ENCODE measurements at places on chromosomes 12 and 14.

- no peak for DNase-seq
Measured at GRCh38 chr14:93146119-93146518, 30.4 kb upstream of the ITPK1 start.

DNA sequence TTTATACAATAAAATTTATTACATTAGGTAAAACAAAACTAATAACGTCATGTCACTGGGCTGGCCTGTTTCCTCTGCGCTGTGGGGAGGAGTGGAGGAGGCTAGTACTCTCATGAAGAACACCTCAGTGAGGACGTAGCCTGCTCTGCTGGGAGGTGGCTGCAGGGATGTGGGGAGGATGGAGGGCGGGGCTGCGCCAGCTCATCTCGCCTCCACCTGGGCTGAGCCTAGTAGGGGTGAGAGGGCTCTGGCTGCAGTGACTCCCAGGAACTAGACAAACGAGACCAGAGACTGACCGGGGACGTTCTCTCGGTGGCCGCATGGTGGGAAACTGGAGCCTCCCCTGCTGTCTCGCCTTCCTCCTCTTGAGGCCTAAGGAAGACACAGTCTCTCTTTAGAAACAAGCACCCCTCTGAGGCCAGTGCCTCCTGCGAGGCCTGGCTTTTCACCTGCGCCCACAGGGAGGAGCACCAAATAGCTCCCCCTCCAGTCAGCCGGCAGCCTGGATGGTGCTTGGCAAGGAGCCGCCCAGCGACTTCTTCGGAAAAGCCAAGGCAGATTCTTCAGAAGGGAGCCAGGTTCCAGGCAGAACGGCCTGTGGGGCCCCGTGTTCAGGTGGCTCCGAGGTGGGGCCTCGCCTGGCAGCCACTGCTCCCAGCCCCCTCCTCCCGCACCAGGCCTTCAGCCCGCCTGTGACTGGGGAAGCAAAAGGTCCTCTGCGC lies 62.4 kb downstream of the PLEKHG3 start:
- DNase-seq, result no peak

DNA sequence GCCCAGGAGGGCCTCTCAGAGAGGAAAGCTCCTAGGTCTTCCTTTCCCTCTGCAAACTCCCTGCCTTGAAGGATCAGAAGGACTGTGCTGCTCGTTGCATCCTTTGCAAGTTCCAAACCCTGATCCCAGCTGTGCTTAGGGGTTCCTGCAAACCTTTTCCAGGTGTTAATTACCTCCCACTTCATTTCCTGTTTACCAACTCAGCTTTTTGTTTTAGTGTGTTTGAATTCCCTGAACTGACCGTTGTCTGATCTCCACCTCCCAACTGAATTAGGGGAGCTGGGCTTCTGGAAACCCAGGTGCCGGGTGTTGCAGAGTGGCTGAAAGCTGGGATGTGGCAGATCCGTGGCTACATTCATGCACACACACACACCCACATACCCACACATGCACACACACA lies 20.6 kb upstream of the BDKRB1 start:
- no peak for DNase-seq

- DNase-seq, result peak; percentile 82
Measured at GRCh38 chr12:42238240-42239140, at the start of gene YAF2. Gene YAF2, minus strand, starts transcription at chr12:42238248. Its CDS starts 68 bp downstream, at chr12:42238180.

DNA sequence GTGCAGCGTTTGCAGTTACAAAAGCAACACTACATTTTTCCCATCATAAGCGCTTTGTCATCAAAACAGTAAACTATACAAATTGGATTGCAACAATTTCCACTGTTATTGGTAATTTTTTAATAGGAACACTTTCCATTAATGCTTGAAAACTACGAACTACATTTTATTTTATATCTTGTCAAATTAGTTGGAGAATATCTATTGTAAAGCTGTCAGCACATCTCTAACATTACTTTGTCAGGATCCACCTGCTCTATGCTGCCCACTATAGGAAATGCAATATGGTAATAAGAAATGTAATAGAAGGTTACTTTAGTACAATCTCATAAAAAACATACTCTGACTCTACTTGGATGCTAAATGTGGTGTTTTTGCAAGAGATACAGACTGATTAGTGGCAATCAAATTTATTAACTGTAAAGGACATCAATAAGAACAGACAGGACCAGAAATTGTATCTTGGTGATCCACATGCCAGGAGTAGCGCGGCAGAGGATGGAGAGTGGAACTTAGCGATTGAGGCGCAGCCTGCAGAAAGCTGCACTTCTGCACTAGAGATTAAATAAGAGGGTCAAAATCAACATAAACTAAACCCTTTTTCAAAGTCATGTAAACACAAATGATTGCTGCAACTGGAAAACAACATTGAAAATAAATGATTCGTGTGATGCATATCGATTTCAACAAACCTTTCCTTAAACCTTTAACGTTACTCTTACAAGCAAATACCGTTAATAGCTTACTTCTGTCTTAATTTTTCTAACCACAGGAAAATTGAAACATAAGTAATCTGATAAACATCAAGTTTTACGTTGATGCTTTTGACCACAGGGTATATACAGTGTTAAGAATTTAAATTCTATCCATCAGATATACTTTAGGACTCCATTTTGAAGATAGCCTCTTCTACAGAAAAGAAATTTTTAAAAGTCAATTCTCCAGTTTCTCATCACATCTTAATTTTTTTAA lies 3.6 kb upstream of the ARID2 start:
- DNase-seq, result peak; percentile 26

- DNase-seq, result no peak
Measured at GRCh38 chr12:118145798-118146156, 9.9 kb downstream of the PEBP1 start.

GRCh38 chr14:51849097-51849496 lies 11.3 kb upstream of the GNG2 start:
- DNase-seq, result no peak

GRCh38 chr14:89507926-89508460 lies 91.0 kb upstream of the FOXN3 start:
- DNase-seq, result no peak

- no peak for DNase-seq
Measured at GRCh38 chr14:97944380-97944779, 1147.2 kb downstream of the VRK1 start.

- no peak for DNase-seq
Measured at GRCh38 chr12:52530905-52531304, 10.7 kb upstream of the KRT5 start.

GRCh38 chr12:45477526-45477925 lies 252.0 kb upstream of the ARID2 start:
- DNase-seq, result no peak

DNA sequence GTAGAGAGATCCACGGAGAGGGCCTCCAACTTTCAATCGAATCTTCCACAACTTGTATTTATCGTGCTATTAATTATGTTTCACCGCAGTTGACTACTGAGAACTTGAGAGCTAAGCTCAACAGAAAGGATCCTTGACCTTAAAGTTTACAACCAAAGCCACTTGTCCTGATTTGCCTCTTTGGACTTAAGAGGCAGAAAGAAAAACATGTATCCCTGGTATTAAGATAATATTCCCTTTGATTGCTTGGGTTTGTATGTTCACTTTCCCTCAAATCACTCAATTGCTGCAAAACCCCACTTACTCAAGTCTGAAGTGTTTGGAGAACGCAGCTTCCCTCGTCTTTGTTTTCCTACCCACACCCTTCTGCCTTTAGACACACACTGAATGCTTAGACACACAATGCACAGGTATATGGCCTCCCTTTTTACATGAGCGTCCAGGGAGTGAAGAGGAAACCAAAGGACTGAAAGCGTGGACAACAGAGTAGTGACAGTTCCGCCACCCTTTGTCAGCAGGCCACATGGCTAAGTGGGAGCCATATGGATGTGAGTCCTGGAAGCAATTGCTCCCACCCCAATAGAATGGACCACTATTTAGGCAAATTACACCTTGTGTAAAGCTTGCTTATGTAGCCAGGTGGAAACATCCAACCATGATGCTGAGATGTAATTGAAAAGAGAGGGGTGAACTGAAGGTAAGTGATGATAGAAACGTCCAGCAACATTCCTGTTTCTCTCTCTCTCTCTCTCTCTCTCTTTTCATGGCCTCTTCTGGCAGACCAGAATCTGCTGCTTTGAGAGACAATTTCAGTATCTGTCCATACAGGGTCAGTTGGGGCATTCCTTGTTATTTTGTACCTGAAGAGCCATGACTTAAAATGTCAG lies 1.4 kb upstream of the PKP2 start:
- DNase-seq, result no peak

DNA sequence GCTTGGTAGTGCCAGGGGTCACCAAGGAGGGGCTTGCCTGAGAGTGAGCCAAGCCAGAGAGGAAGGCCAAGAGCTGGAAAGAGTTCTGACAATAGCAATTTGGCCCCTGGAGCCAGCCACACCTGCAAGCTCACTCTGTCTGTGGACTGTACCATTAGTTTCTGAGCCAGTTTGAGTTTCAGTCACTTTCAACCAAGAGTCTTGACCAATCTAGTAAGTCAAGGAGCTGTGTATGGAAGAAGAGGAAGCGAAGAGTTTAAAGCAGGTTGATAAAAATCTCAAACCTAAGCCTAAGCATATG lies 38.5 kb downstream of the NT5DC3 start:
- no peak for DNase-seq

GRCh38 chr14:68782091-68782981 lies 10.5 kb downstream of the ZFP36L1 start:
- DNase-seq, result no peak

DNA sequence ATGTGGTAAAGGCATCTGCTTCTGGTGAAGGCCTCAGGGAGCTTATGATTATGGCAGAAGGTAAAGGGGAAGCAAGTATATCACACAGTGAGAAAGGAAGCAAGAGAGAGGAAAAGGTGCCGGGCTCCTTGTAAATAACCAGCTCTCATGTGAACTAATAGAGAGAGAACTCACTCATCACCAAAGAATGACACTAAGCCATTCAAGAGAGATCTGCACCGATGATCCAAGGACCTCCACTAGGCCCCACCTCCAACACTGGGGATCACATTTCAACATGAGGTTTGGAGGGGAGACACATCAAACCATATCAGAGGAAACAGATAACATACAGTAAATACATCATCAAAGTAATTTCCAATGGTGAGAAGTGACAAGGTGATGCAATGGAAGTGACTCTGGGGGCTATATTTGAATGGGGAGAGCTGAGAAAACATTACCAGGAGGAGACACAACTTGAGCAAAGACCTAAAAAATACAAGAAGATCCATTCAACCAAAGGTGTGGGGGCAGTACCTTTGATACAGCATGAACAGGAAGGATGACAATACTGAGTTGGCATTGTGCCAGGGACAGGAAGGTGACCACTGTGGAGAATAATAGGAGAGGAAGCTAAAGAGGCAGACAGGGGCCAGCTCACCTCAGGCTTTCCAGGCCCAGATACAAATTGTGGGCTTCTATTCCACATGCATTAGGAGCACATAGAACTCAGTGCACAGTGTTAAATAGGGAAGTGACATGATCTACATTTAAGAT lies 134.4 kb upstream of the GRIP1 start:
- no peak for DNase-seq

- DNase-seq, result no peak
Measured at GRCh38 chr12:96294831-96295230, 100.7 kb downstream of the ELK3 start.

DNA sequence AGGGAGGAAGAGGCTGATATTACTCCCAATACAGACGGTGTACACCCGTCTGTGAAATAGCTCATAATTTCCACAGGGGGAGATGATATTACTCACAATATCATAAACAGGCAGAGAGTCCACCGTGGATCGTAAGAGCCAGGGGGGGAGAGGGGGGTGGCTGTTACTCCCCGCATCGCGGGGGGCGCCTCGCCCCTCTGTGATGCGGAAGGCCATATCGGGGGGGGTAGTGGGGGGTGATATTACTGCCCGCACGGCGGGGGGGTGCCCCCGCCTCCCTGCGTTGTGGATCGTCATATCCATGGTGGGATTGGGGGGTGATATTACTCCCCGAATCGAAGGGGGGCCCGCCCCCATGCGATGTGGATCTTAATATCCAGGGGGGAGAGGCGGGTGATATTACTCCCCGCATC lies 91.9 kb downstream of the FRMD6 start:
- DNase-seq, result no peak

- no peak for DNase-seq
Measured at GRCh38 chr12:32859389-32859788, 37.2 kb downstream of the PKP2 start.

GRCh38 chr12:130537051-130537450 lies 179.0 kb downstream of the RIMBP2 start:
- DNase-seq, result no peak

DNA sequence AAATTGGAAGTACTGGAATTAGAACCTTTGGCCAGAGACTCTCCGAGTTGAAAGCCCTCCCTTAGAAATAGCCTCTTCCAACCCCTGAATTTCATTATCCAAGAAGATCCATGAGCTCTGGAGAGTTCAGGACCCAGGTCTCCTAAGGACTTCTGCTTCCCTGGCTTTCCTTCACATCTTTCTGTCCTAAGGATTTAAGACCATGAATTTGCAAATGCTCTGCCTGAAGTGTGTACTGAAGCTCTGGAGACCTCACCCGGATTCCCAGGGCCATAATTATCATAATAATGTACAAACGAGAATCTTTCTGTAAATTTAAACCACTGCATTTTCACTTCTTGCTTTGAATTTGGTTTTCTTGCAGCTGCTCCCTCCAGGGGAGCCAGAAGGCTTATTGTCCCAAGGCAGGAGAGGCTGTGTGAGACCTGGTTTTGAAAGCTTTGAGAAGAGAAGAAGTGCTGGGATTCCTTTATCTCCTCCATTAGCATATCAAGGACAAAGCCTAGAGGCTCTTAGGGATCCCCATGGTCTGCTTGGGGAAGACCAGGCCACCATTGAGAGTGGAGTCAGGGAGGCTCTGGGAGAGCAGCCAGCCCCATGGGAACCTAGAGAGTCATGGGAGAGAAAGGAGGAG lies 41.1 kb downstream of the GLRX5 start:
- no peak for DNase-seq

- DNase-seq, result no peak
Measured at GRCh38 chr14:92930737-92931602, 8.0 kb downstream of the CHGA start.

GRCh38 chr14:51453869-51454268 lies 197.8 kb upstream of the FRMD6 start:
- DNase-seq, result no peak

- peak; percentile 89 for DNase-seq
Measured at GRCh38 chr12:49705479-49706134, 1.6 kb downstream of the FMNL3 start.
